ENCODE measurements at places on chromosomes 6 and 20.
A peak's percentile ranks its signal among the peaks of the same experiment; 100 is the strongest.

GRCh38 chr6:130749402-130749801, 77.8 kb upstream of the SMLR1 start:
- DNase-seq = no peak

DNA sequence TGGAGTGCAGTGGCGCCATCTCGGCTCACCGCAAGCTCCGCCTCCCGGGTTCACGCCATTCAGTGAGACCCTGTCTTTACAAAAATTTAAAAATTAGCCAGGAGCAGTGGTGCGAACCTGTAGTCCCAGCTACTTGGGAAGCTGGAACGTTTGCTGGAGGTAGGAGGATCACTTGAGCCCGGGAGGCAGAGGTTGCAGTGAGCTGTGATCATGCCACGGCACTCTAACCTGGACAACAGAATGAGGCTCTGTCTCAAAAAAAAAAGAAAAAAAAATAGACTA, 5.7 kb upstream of the PARD6B start:
- no peak for DNase-seq

DNA sequence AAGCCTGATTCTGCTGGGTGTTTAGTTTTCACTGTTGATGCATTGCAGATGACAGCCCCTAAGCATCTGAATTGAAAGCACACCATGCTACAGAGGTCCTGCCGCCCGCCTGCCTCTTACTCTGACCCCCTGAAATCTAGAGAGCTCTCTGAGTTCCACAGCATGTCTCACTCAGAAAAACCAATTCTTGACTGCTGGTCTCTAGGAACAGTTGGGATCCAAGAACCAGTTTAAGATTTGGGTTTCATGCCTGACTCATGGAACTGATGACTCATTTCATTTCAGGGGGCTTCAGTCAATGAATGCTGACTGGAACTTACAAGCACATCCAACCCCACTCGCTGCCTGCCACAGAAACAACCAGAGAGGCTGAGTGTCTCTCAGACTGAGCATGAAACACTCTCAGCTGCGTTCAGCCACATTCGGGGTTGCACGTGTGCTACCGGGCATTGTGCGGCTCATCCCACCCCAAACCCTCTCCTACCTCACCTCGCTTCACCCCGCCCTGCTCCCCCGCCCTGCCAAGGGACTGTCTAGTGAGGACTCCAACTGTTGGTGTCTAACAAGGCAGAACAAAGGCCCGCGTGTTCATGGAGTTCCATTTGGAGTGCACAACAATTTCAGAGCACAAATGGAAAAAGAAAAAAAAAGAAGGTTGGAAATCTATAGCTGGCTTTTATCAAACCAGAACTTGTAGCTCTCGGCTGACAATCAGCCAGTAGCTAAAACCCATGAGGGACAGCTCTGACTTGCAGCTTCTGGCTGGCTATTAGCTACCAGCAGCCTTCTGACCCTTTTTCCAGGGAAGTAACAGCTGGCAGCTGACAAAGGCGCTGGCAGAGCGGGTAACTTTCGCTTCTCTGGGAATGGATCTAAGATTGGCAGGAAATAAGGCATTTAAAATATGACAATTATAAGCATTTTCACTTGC, 20.0 kb upstream of the TRAF3IP2 start:
- no peak for DNase-seq

GRCh38 chr6:83592770-83593394, 80.5 kb downstream of the PRSS35 start:
- peak; percentile 50 for DNase-seq

- DNase-seq = no peak
Observed at GRCh38 chr6:123744840-123745239, 58.8 kb upstream of the NKAIN2 start.

DNA sequence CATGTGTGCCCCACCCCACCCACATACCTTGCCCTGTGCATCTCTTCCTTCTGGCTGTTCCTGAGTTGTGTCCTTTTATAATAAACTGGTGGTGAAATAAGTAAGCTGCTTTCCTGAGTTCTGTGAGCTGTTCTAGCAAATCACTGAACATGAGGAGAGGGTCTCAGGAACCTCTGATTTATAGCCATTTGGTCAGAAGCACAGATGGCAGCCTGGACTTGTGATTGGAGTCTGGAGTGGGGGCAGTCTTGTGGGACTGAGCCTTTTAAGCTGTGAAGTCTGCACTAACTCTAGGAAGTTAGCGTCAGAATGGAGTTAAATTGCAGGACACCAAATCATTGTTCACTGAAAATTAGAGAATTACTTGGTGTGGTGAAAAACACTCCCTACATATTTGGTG, 245.4 kb downstream of the LRFN2 start:
- DNase-seq = no peak

DNA sequence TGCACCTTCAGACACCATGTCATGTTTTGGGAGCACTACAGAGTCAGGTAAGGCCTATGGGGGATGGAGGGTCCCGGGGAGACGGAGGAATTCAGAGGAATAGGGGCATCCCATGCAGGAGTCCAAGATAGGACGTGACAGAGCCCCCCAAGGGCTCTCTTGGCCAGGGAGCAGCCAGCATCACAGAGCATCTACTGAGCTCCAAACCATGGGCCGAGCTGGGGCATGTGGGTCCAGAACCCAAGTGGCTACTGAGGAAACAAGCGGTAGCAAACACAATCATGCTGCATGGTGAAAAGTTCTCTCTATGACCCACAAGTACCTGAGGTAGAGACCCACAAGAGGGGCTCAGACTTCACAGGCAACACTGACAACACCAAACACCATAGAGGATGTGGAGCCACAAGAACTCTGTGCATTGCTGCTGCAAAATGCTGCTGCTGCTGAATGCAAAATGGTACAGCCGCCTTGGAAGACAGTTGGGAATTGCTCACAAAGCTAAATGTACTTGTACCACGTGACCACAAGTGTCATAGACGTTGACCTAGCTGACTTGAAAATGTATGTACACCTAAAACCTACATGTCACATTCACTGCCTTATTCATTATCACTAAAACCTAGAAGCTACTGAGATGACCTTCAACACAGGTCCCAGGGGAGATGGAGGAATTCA, 33.4 kb upstream of the MAS1L start:
- no peak for DNase-seq

DNA sequence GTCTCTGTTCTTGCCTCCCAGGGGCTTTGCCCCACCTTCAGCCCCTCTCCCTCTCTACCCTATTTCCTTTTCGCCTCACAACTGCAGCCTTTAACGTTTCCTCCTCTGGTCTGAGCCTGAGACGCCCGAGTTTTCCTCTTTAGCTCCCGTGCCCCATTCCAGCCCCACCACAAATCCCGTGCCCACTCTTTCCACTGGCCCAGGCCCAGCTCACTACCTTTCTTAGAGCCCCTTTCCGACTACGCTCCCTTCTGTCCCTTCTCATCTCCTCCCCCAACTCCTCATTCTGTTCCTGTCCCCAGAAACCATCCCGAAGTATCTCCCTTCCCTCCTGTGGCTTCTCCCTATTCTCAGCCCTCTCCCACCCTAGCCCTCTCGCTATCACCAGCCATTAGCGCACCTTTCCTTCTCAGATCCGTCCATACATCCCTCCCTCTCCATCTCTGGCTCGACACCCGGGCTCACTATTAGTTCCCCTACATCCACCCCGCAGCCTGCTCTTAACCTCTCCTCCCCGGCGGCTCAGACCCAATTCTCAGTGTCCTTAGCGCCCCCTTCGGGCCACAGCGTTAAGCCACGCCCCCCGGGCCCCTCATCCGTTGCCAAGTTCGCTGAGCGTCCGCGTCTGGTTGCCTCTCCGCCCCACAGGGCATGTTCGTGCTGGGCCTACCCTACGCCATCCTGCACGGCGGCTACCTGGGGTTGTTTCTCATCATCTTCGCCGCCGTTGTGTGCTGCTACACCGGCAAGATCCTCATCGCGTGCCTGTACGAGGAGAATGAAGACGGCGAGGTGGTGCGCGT, 2.7 kb downstream of the SLC32A1 start:
- no peak for DNase-seq

GRCh38 chr6:7911345-7911725, 747 bp upstream of the TXNDC5 start:
- DNase-seq = no peak

DNA sequence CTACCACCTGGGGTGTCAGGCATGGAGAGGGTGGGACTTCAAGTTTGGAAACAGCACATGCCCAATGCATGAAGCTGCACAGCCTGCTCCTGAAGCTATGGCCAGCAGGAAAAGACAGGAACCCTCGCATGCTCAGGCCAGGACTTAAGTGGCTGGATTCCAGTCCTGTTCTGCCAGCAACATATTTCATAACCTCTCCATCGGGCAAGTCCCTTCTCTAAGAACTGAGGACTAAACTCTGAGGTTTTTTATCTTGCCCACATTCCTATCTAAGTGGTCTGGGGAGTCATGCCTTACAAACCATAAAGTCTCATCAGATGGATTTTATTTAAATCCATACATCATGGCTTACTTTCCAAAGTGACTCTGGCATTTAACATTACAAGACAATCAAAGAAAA, 27.5 kb upstream of the AGPAT4 start:
- DNase-seq = no peak

All from CD14-positive monocyte (primary cell).